Bone marrow (tissue), 2 donors: ENCODE measurements at places on chromosomes 11 and 22.

- no peak for DNase-seq
Observed at GRCh38 chr11:130916910-130917309, 631 bp upstream of the SNX19 start.

GRCh38 chr22:46246178-46246577 is 3.9 kb downstream of the CDPF1 start:
- no peak for DNase-seq

- no peak for DNase-seq
Observed at GRCh38 chr11:102269927-102270326, 47.4 kb upstream of the BIRC3 start.

- DNase-seq = no peak
Observed at GRCh38 chr22:24424901-24425775, 2.3 kb upstream of the ADORA2A start.

- no peak for DNase-seq
Observed at GRCh38 chr11:87235366-87235765, 197.6 kb downstream of the TMEM135 start.

GRCh38 chr22:49107561-49107960 is 720.1 kb downstream of the BRD1 start:
- DNase-seq = no peak

DNA sequence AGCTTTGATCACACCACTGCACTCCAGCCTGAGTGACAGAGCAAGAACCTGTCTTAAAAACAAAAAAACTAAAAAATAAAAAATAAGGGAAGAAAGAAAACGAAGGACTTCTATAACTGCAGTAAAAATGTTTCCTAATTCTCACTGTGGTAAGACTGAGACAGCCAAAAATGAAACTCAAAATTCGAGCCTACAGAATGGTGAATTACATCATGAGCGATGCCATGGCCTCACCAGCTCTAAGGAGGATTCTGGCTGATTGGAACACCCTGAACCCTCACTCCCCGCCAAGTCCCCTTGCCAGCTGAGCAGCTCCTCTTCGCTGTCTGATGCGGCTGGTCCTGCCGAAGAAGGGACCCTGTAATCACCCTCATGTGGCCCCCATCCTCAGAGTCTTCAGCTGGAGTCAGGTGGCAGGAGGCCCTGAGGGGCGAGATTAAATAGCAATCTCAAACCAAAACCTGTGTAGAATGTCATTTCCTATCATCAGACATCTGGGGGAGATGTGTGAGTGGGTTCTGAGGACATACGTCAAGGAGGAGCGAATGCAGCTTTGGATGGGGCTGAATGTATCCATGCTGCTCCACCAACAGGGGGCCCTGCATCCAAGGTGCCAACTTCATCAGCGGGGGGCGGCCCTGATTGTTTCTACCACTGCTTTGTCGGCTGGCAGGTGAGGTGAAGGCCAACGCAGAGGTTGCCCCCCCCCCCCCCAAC is 29.2 kb downstream of the PDGFB start:
- no peak for DNase-seq

GRCh38 chr11:32895471-32895870 is 2.9 kb downstream of the QSER1 start:
- no peak for DNase-seq

DNA sequence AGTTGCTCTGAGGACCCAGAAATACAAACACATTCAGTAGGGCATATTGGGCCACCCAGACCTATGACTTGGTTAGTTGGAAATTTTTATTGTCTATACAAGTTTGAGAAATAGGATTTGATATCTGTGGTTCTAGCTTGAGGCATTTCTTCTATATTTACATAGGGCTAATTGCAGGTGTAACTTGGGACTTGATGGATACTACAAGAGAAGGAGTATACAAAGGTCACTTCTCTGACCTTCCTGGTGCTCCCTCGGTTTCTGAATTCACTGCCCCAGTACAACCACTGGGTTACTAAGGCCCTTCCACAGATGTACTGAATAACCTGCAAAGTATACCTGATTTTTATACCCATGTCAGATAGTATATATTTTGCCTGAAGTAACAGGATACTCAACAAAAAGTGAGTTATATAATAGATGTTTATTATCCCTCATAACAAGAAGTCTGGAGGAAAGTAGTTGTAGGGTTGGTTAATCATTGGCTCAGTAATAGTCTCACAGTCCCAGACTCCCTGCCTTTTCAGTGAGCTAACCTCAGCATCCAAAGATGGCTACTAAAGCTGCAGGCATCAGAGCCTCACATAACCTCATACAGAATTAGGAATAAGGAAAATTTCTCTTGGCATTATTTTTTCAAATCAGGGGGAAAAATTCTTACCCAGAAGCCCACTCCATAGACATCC is 8.8 kb upstream of the PGR start:
- no peak for DNase-seq

DNA sequence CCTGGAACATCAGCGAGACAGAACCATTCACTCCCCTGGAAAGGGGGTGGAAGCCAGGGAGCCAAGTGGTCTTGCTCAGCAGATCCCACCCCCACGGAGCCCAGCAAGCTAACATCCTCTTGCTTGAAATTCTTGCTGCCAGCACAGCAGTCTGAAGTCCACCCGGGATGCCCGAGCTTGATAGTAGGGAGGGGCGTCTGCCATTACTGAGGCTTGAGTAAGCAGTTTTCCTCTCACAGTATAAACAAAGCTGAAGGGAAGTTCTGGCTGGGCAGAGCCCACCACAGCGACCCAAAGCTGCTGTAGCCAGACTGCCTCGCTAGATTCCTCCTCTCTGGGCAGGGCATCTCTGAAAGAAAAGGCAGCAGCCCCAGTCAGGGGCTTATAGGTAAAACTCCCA is 764.8 kb upstream of the LUZP2 start:
- no peak for DNase-seq

DNA sequence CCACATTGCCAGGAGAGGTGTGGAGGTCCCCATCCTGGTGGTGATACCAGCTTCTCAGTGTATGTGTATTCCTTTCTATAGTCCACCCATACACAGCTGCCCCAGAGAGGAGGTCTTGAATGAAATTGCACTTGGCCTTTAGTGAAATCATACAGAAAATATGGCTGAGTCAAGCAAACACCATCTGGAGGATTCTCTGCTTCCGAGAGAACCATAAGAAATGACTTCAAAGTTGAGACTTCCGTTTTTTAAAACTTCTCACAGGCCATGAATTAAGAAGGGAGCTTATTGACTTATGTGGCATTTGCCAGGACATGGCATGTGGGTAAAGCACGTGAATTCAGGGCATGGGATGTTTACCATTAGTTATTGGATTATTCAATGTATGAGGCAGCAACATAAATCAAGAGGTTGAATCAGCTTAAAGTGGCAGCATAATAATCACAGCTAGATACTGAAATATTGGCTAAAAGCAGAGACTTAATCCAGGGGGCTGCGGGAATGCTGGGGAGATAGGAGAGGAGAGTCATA is 119.1 kb upstream of the MTNR1B start:
- no peak for DNase-seq

GRCh38 chr11:111555255-111555654 is 14.7 kb downstream of the LAYN start:
- DNase-seq = no peak

GRCh38 chr11:75823415-75823814 is 8.4 kb downstream of the UVRAG start:
- DNase-seq = no peak

GRCh38 chr11:133498969-133499368 is 33.3 kb downstream of the OPCML start:
- no peak for DNase-seq

DNA sequence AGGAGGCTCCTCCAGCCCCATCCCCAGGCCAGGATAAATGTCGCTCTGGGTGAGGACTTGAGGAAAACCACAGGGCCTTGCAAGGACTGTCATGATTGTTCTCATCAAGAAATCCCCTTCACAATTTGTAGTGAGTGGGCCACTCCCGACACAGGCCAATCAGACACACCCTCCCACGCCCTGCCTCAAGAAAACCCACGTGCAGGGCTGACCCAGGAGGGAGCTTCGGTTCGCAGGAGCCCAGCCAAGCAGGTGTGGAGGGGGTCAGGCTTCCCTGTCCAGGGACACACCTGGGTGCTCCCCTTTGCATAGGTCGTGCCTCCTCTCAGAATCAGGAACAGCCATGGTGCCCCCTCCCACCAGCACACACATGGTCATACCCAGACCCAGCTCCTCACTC is 43.2 kb downstream of the SHANK2 start:
- no peak for DNase-seq

DNA sequence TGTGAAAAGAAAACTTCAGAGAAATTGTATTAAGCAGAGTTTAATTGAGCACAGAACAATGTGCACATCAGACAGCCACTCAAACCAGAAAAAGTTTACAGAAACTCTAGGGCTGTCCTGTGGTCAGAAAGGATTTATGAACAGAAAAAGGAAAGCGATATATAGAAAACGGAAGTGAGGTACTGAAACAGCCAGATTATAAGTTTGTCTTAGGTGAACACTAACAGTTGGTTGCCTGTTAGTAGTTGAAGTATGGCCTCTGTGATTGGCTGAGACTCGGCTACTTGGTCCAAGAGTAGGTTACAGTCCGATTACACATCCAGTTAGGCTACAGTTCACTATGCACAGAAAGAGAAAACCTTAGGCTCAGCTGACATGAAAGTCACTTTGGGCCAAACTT is 1232.5 kb upstream of the RAG2 start:
- no peak for DNase-seq

GRCh38 chr11:1823376-1824220 is 11.2 kb upstream of the SYT8 start:
- DNase-seq = no peak

DNA sequence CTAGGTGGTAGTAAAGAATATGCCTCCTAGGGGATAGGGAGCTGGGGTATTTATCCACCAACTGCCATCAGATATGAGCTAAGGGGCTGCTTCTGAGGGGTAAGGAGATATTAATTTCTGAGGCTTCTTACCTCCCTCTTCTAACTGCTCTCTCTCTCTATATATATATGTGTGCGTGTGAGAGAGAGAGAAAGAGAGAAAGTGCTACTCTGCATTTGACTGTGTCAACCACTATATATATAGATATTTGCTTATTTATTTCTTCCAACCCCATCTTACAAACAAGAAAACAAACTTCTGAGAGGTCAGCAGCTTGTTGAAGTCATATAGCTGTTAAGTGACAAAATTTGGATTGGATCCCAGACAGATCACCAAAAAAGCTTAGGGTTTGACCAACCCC is 5.9 kb upstream of the HEPACAM start:
- no peak for DNase-seq

- no peak for DNase-seq
Observed at GRCh38 chr22:26325641-26326040, 103.4 kb upstream of the ASPHD2 start.
